Astrocyte (in vitro differentiated cells and primary cell): ENCODE measurements at places on chromosomes 7 and 10. TPM values are rescaled to one million over a fixed set of nuclear protein-coding genes. Genes with fewer than 3 reads are reported as not detected.

Gene TAS2R3
- 1.00 and 1.2 TPM in 2 replicates for total RNA-seq

Gene ODAD2
- 0.48 and 0.96 TPM in 2 replicates for total RNA-seq

DNA sequence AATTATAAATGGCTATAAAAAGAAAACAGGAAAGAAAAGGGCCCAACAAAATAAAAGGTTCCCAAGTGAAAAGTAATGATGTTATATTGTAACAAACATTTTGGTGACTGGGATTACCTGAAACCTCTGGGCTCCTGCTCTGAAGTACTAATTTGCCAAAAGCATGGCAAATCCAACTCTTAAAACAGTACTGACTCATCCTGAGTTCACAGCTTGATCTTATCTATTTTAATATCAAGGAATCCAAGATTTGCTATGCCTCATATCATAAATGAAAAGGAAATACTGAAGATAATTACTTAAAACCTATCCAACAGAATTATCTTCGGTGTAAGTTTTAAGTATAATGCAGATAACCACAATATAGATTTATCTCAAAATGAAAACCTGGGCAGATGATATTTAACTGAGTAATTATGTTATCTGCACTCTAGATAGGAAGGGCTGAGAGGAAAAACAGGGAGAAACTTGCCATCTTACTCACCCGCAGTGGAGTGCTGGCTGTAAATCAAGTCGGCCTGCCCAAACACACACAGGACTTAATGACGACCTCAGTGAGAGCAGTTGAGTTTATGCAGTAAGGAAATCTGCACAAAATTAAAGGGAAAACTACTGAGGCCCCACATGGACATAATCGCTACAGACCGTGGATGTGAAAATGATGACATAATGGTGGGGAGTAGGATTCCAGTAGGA lies 48.4 kb downstream of the MPP7 start:
- DNase-seq = peak; percentile 89

GRCh38 chr10:100759331-100759730 lies 13.9 kb downstream of the PAX2 start:
- DNase-seq = no peak

- no peak for DNase-seq
Observed at GRCh38 chr10:51076299-51076841, 2.1 kb downstream of the PRKG1 start.

DNA sequence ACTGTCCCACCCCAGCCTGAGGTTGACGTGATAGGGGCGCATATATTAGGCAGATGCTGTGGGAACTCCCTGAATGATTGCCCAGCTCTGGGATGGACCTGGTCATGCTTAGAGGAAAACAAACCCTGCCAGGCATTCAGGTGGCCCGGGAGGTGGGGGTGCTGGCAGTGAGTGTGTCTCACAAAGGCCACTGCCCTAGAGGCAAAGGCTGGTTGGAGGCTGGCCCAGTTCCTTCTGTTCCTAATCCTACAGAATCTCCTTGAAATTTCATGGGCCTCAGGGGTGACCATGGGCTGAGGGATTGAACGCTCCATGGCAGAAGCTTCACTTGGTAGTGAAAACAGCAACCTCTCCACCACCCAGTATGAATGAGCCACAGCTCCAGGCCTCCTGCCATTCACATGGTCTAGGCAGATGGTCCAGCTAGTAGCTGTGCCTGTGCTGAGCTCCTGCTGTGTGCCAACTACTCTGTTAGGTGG lies 25.6 kb downstream of the ADRA2A start:
- no peak for DNase-seq

- no peak for DNase-seq
Observed at GRCh38 chr10:86944471-86944870, 12.9 kb downstream of the MMRN2 start.

- DNase-seq = peak; percentile 95
Observed at GRCh38 chr10:119246862-119247549, 39.6 kb downstream of the GRK5 start.

GRCh38 chr10:119521443-119522204 lies 20.9 kb downstream of the RGS10 start:
- peak; percentile 88 for DNase-seq

GRCh38 chr10:127899766-127900387 lies 7.0 kb upstream of the PTPRE start:
- DNase-seq = peak; percentile 49

DNA sequence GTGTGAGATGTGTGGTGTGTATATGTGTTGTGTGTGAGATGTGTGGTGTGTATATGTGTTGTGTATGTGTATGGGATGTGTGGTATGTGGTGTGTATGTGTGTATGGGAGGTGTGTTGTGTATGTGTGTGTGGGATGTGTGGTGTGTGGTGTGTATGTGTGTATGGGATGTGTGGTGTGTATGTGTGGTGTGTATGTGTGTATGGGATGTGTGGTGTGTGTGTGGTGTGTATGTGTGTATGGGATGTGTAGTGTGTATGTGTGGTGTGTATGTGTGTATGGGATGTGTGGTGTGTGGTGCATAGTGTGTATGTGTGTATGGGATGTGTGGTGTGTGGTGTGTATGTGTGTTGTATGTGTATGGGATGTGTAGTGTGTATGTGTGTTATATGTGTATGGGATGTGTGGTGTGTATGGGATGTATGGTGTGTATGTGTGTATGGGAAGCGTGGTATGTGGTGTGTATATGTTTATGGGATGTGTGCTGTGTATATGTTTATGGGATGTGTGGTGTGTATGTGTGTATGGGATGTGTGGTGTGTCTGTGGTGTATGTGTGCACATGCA lies 30.8 kb downstream of the IKZF1 start:
- no peak for DNase-seq

GRCh38 chr10:76911184-76911583 lies 726.4 kb downstream of the KCNMA1 start:
- no peak for DNase-seq

GRCh38 chr10:88987243-88987725 lies 3.3 kb upstream of the FAS start:
- no peak for DNase-seq
